Lower lobe of right lung (tissue), 2 donors: ENCODE measurements at places on chromosomes 2 and 18. TPM values are rescaled to one million over a fixed set of nuclear protein-coding genes. Genes with fewer than 3 reads are reported as not detected.

Gene EVX2
- total RNA-seq = not detected

Gene SNX17
- 107 TPM for total RNA-seq

Gene DNAH7
- 9.2 TPM for total RNA-seq

Gene IL1RN
- 20.1 TPM for total RNA-seq

Gene PLCD4
- 1.1 TPM for total RNA-seq

Gene ARHGAP28
- 13.1 TPM for total RNA-seq

Gene ATP6V1B1
- total RNA-seq = 2.2 TPM

Gene CNDP2
- total RNA-seq = 237 TPM

Gene SPATA3
- total RNA-seq = not detected

Gene MC4R
- 0.35 TPM for total RNA-seq

Gene POTEJ
- total RNA-seq = not detected

Gene LIMS4
- total RNA-seq = 1.1 TPM

Gene DNAJC5G
- not detected for total RNA-seq

- no peaks in the 10 kb centered on the region for H3K36me3 ChIP-seq
- H3K27me3 ChIP-seq = peaks cover 4% of the 10 kb centered on the region
- peaks cover 14% of the 10 kb centered on the region for H3K4me1 ChIP-seq
- H3K4me3 ChIP-seq = no peak overlapping the region
Measured at GRCh38 chr2:237438080-237438940, 24.3 kb upstream of the COL6A3 start.

DNA sequence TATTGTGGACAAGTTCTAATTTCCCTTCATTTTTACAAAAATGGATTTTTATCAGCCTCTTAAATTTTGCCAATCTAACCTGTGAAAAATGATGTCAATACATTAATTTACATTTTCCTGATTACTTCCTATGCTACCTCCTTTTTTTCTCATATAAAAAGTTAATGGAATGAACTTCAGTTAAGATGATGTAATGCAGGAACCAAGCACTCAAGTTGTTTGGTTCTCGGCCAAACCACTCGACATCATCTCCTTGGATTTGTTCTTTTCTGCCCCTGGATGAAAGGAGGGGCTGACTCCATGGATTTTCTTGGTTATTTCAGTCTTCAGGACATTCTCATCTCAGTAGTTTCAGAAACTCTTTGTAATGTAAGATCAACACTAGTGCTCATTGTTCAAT lies 253.1 kb upstream of the NXPH2 start:
- H3K4me3 ChIP-seq = no peak overlapping the region
- no peaks in the 10 kb centered on the region for H3K4me1 ChIP-seq
- H3K36me3 ChIP-seq = no peaks in the 10 kb centered on the region
- H3K27ac ChIP-seq = no peak overlapping the region
- no peaks in the 10 kb centered on the region for H3K27me3 ChIP-seq

DNA sequence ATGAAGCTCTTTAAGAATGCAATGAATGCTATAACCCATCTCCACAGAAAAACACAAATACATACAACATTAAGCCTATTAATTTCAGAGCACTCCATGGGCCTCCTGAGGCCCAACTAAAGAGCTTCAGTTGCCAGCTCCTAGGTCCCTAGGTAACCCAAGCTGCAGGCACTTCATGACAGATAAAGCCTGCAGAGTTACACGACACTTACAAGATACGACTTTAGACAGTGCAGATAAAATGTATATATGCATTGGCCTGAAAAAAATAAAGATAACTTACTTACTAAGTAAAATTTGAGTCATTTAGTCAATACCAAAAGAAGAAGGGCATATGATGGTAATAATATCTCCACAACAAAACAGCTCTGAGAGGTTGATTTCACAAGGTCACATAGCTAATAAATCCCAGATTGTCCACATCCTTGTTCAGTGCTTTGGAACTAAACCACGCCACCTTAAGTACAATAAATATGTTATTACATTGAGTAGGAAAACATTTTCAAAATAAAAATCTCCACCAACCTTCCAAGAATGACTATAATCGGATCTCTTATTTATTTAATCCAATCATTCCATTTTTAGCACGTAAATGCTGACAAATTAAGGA lies 3.4 kb downstream of the MAP4K3 start:
- H3K36me3 ChIP-seq = no peaks in the 10 kb centered on the region
- H3K27me3 ChIP-seq = no peaks in the 10 kb centered on the region
- no peak overlapping the region for H3K4me3 ChIP-seq

DNA sequence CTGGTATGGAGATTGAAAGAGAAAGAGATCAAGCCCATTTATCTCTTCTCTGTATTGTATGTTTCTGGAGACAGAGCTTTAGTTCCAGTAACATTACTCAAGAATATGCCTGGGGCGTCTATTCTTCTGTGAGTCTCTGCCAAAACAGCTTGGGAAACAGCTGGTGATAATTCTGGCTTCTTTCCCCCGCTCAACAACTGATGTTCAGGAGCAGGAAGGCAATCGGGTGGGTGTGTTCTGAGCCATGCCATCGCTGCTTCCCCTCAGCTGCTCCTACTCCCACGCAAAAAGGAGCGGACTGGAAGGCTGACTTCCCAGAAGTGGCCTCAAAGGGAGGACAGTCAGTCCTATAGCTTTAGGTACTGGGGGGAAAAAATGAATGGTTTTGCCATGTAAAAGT lies 695.1 kb downstream of the PLCL1 start:
- no peaks in the 10 kb centered on the region for H3K4me1 ChIP-seq
- no peaks in the 10 kb centered on the region for H3K27me3 ChIP-seq
- no peaks in the 10 kb centered on the region for H3K36me3 ChIP-seq
- no peak for DNase-seq
- no peak overlapping the region for H3K4me3 ChIP-seq

GRCh38 chr18:77967791-77968190 lies 718.1 kb downstream of the GALR1 start:
- no peaks in the 10 kb centered on the region for H3K36me3 ChIP-seq
- no peaks in the 10 kb centered on the region for H3K4me1 ChIP-seq
- DNase-seq = no peak
- no peak overlapping the region for H3K27ac ChIP-seq

GRCh38 chr2:238716585-238716984 lies 131.3 kb upstream of the TWIST2 start:
- H3K27me3 ChIP-seq = no peaks in the 10 kb centered on the region
- no peak for DNase-seq
- H3K4me1 ChIP-seq = no peaks in the 10 kb centered on the region
- H3K4me3 ChIP-seq = no peak overlapping the region
- H3K27ac ChIP-seq = no peak overlapping the region

- H3K27ac ChIP-seq = no peak overlapping the region
- no peaks in the 10 kb centered on the region for H3K4me1 ChIP-seq
- H3K36me3 ChIP-seq = no peaks in the 10 kb centered on the region
- no peak for DNase-seq
Measured at GRCh38 chr18:6327895-6328620, 86.7 kb downstream of the L3MBTL4 start.

DNA sequence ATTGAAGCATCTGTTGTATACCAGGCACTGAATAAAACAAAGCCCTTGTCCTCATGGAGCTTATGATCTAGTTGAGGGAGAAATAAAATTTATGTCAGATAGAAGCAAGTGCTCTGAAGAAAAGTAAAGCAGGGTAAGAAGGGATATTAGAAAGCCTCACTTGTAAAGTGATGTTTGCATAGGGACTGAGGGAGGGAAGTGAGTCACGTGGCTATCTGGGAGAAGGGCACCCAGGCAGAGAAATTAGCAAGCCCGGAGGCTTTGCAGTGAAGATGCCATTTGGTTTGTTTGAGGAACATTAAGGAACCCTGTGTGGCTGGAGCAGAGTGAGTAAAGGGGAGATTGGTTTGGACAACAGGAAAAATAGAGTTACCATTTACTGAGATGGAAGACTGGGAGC lies 52.1 kb downstream of the RBBP8 start:
- DNase-seq = no peak
- peaks cover 29% of the 10 kb centered on the region for H3K36me3 ChIP-seq
- H3K4me1 ChIP-seq = no peaks in the 10 kb centered on the region
- no peak overlapping the region for H3K27ac ChIP-seq

GRCh38 chr2:30149976-30150375 lies 3.2 kb downstream of the YPEL5 start:
- peak overlapping the region; percentile 7 for H3K4me3 ChIP-seq
- peaks cover 72% of the 10 kb centered on the region for H3K4me1 ChIP-seq
- H3K27me3 ChIP-seq = no peaks in the 10 kb centered on the region
- peak overlapping the region; percentile 99 for H3K27ac ChIP-seq
- no peak for DNase-seq

DNA sequence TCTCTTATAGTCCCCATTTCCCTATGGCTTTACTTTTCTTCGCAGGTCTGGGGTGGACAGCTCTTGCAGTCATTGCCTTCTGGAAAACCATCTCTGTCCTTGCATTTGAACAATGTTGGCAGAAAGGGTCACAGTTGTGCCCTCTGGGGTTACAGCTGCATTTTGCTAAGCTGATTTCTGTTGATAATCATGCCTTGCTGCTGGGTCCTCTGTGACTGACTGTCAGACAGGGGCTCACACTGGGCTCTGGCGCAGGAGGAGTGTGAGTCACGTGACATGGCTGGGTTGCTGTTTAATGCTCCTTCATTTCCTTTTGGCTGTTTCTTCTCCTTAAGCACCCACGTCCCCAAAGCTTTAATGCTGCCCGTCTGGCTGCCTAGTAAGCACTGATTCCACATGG lies 196.6 kb upstream of the LHCGR start:
- no peaks in the 10 kb centered on the region for H3K27me3 ChIP-seq
- no peaks in the 10 kb centered on the region for H3K36me3 ChIP-seq
- DNase-seq = no peak
- H3K4me1 ChIP-seq = no peaks in the 10 kb centered on the region
- no peak overlapping the region for H3K4me3 ChIP-seq

DNA sequence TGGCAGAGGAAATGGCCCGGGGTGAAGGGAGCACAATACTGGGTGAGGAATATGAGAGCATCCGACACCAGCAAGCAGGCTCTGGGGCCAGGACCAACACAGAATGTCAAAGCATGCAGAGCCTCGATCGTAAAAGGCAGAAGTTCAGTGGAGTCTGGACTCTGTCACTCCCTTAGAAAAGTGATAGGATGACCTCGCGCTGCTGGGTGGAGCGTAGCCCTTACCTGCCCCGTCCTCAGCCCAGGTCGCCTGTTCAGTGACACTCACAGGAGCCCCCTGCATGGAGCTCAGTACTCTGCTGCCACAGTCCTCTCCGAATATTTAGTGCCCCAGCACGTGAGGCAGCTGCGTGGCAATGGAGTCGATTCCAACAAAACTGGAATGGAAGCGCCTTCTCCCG lies 236.7 kb upstream of the MYT1L start:
- H3K4me1 ChIP-seq = no peaks in the 10 kb centered on the region
- no peak overlapping the region for H3K4me3 ChIP-seq
- DNase-seq = no peak
- H3K36me3 ChIP-seq = no peaks in the 10 kb centered on the region
- no peaks in the 10 kb centered on the region for H3K27me3 ChIP-seq

DNA sequence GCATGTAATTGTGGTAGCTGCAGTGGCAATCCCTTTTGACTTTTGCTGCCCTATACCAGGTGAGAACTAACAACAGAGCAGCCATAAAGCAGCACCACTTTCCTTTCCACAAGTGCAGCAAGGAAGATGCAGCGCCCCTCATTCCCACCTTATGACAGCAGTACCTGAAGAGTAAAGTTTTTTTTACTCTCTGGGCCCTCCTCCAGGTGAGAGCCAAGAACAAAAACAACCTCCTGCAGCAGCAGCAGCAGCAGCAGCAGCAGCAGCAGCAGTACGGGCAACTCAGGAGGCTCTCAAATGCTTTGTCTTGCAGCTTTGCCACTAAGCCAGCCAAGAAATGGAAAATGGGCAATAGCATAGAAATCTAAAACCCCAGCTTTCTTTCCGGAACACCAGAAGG lies 397.5 kb downstream of the FIGN start:
- no peak overlapping the region for H3K27ac ChIP-seq
- DNase-seq = no peak
- no peaks in the 10 kb centered on the region for H3K36me3 ChIP-seq
- no peak overlapping the region for H3K4me3 ChIP-seq
- H3K4me1 ChIP-seq = no peaks in the 10 kb centered on the region

- peaks cover 4% of the 10 kb centered on the region for H3K4me1 ChIP-seq
- H3K27me3 ChIP-seq = no peaks in the 10 kb centered on the region
- peak overlapping the region; percentile 49 for H3K4me3 ChIP-seq
- H3K27ac ChIP-seq = peak overlapping the region; percentile 42
- DNase-seq = peak; percentile 86
Measured at GRCh38 chr18:63074981-63075404, 244.6 kb downstream of the BCL2 start.

GRCh38 chr2:46177461-46178089 lies 119.6 kb upstream of the EPAS1 start:
- DNase-seq = no peak
- no peaks in the 10 kb centered on the region for H3K36me3 ChIP-seq
- no peaks in the 10 kb centered on the region for H3K27me3 ChIP-seq
